ENCODE measurements at places on chromosomes 2 and 18.

GRCh38 chr2:123495241-123495640 is 529.8 kb upstream of the CNTNAP5 start:
- no peak for DNase-seq

- DNase-seq, result no peak
Measured at GRCh38 chr2:234694244-234695013, 197.5 kb upstream of the ARL4C start.

GRCh38 chr2:64210816-64211215 is 66.6 kb upstream of the PELI1 start:
- no peak for DNase-seq

- no peak for DNase-seq
Measured at GRCh38 chr18:62365420-62365819, 40.3 kb downstream of the TNFRSF11A start.

DNA sequence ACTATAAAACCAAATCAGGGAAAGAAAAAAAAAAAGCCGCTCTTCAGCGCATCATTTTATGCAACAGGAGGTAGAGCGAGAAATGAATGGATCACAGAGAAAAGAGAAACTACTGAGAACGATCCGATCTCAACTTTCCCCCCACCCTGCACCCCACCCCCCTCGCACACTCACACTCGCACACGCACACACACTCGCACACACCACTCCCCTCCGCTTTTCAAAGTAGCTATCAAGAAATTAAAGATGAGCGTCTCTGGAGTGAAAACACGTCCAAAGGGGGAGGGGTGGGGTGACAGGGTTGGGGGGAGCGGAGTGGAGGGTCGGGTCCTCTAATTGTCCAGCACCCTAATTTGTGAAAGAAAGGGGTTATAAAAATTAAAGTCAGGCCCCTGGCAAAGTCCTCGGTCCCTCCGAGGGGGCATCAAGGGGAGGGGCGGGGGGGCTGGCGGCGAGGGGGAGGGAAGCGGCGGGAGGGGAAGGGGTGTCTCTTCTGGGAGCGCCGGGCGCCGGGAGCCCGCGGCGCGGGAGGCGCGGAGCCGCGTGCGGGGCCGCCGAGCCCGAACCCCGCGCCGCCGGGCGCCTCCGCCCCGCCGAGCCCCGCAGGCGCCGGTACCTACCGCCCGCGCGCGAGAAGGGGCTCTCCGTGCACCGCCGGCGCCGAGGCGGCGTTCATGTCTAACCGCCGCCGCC is 428 bp downstream of the TCF4 start:
- no peak for DNase-seq
